Natural killer cell treated with Interleukin-12 subunit alpha and Interleukin-12 subunit beta and Interleukin-15 and Interleukin-18, amount 100 ng/mL, for 72 hours (primary cell): ENCODE measurements at places on chromosomes 1 and 21. TPM values are rescaled to one million over a fixed set of nuclear protein-coding genes. Genes with fewer than 3 reads are reported as not detected.

Gene NID1
- not detected for total RNA-seq

Gene MRAP
- total RNA-seq = not detected

Gene NR5A2
- total RNA-seq = 0.11 TPM

Gene PCSK9
- total RNA-seq = not detected

Gene OR10Z1
- total RNA-seq = not detected

Gene EFNA3
- not detected for total RNA-seq

Gene FCAMR
- total RNA-seq = not detected

Gene MSH4
- total RNA-seq = 1.1 TPM

Gene TTC39A
- total RNA-seq = 0.78 TPM

Gene NR1I3
- not detected for total RNA-seq

DNA sequence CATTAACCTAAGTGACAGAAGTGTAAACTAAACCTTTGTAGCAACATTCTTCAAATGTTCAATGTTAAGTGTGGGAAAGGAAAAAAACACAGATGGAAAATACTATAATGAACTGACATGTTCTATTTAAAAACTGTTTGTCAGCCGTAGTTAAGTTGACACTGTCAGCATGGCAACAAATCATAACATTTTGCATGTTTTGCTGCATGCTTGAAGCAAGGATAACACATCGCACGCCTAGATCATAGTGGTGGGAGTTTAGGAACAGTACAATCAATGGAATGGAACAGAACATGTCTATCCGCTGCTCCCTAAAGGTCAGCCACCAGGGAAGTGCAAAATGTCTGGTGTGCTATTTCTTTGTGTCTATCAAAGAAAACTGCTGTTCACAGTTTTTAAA is 62.5 kb upstream of the ESRRG start:
- no peak for DNase-seq

- DNase-seq = no peak
These were observed 47.8 kb downstream of the AK4 start for GRCh38 chr1:65195495-65196417.

- DNase-seq = no peak
These were observed 52.3 kb downstream of the GRIK1 start for GRCh38 chr21:29887313-29888009.

DNA sequence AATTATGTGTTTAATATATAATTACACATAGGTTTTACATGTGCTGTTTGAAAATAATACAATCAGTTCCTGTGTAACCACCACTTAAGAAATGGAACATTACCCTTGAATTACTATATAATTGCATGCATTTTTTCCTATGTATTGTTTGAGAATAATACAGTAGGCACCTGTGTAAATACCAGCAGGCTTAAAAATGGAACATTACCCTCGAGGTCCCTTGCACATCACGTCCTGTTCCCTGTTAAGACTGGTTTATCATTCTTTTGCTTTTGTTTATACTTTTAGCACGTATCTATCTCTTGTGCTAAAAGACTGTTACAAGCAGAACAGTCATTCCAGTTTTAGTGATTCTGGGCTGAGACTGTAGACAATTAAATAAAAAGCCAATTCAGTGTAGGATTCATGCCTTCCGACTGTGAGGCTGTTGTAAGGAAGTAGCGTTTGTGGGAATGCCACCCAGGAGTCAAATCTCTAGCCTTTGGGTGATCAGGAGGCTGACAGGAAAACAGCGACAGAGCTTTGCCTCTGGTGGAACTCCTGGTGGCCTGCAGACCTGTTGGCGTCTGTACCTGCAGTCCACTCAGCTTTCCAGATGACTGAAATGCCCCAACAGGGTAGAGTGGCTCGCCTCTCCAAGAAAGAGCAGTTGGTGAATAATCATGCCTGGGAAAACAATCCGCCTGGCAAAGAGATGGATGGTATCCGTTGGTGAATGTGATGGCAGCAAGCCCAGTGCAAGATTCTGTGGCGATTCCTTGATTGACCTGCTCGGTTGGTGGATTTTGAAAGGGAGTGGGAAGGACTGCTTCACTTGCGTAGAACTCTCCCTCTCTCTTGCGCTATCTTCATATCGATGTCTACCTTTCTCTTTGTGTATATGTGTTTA is 58.0 kb downstream of the DISC1 start:
- DNase-seq = no peak

DNA sequence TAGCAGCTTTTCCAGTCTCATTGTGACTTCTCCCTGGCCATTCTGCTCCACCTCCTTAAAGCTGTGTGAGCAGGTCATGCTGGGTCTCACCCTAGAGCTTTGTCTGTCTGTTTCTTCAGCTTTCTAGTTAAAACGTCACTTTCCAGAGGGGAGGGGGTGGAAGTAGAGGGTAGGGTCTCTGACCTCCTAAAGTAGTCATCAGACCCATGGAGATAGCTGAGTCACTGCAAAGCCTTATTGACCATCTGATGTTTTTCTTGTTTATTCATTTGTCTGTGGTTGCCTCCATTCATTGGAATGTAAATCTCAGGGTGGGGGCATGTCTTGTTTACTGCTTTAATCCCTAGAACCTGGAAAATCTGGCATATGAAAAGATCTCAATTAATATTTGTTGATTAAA is 52.7 kb downstream of the ELF3 start:
- DNase-seq = no peak

GRCh38 chr1:36253161-36253862 is 29.1 kb downstream of the THRAP3 start:
- no peak for DNase-seq

GRCh38 chr1:3566003-3566885 is 45.1 kb downstream of the MEGF6 start:
- DNase-seq = no peak

GRCh38 chr1:235767795-235768194 is 98.9 kb downstream of the LYST start:
- DNase-seq = no peak

- DNase-seq = no peak
These were observed 452 bp upstream of the EXOSC10 start for GRCh38 chr1:11100149-11100493.

GRCh38 chr1:62064829-62065407 is 129.7 kb upstream of the L1TD1 start:
- no peak for DNase-seq

DNA sequence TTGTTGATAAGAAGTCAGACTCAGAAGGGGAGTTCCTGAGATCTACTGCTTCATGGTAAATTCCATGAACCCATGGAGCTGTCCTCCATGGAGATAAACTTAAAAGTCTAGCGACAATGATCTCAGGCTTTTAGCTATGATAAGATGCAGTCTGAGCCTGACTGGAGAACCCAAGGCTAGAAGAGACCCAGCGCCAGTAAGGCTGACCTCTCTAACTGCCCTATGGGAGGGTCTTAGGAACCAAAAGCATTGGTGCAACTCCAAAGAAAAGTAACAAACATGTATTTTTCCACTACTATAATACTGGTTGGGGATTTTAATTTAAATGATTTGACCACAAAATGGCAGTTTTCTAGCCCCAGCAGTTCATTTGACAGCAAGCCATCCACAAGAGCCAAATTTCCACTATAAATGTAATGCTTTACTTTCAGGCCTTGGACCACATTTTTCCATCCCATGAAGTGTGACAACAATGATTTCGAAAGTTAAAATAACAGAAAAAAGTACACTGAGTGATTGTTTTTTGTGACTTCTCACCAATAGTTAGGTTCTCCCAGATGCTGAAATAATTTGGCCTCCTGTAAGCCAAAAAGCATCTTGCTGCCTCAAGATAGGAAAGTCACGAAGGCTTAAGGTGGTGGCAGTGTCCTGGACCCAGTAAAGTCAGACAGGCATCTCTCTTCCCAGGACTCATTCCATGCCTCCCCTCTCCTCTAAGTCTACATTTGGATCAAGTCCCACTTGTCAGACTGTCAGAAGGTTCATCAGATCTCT is 43.1 kb upstream of the EXOSC10 start:
- no peak for DNase-seq

- DNase-seq = no peak
These were observed 16.9 kb upstream of the SAMD11 start for GRCh38 chr1:906600-907420.

DNA sequence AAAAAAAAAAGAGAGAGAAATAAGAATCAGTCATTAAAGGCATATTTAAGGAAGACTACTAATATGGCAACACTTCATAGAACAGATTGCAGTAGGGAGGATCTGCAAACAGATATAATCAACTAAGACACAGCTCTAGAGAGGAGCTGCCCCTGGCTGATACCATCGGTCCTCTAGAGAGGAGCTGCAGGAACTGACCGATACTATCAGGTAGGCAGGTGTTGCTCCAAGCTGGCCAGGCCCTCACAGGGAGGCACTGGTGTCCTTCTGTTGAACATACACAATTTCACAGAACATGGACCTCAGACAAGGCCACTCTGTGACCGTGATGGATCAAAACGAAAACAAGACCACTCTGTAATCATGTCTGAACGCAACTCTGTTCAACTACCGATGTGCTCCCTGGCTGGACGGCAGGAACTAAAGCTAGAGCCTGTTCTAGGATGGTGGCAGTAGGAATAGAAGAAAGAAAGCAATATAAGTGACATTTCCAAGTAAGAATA is 15.5 kb downstream of the SMYD3 start:
- DNase-seq = no peak

GRCh38 chr1:18926315-18927081 is 24.1 kb upstream of the ALDH4A1 start:
- peak; percentile 94 for DNase-seq

- no peak for DNase-seq
These were observed 30.4 kb downstream of the KCNN3 start for GRCh38 chr1:154839691-154840090.

DNA sequence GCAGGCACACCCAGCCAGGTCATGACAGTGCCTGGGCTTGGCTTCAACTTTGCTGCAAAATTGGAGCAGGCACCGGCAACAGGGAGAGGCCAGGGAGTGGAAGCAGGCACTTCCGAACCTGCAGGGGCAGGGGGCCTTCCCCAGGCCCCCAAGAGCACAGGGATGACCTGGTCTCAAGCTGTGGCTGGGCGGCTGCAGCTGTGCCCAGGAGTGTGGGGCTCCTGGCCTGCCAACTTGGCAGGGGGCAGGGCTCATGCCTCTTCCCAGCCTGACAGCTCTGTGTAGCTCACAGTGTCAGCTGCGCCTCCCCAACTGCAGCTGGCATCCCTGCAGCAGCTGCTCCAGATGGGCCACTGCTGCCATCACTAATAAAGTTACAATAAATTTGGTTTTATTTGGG is 51.5 kb upstream of the SCYL3 start:
- DNase-seq = no peak

- no peak for DNase-seq
These were observed 4.1 kb upstream of the CACNA1E start for GRCh38 chr1:181479137-181479745.

DNA sequence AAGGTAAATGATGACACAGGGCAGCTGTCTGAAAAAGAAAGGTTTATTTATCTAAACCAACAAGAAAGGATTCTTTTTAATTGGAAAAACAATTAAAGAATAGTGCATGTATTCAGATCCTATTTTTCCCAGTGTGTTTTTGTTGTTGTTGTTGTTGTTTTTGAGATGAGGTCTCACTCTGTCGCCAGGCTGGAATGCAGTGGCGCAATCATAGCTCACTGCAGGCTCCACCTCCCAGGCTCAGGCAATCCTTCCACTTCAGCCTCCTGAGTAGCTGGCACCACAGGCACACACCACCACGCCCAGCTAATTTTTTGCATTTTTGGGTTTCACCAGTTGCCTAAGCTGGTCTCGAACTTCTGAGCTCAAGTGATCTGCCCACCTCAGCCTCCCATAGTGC is 22.1 kb downstream of the NEK2 start:
- no peak for DNase-seq

DNA sequence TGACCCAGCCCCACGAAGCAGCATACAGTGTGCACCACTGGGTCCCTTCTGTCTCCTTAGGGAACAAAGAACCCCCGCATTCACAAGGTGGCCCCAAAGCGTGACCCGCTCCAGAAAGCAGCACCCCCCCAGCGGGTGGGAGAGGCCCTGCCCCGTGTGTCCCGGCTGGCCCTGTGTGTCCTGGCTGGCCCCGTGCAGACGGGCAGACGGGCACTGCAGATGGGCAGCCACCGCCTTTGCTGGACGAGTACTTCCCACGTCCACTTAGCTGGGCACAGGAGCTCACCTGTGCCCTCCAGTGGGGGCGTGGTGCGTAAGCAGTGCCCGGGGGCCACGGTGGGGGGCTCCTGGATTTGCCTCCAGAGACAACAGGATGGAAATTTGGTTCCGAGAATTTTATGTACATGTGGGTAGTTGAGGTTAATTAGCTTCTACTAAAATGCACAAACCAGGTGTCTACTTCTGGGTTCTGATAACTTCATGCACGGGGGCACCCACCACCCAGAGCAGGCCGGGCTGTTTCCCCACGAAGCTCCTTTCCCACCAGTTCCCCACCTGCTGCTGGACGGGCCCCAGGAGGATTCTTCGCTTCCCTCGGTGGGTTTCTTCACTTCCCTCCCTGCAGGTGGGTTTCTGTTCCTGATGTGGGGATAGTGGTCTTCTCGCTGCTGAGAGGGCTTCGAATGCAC is 33.2 kb upstream of the SLC19A1 start:
- DNase-seq = no peak

- no peak for DNase-seq
These were observed 101.8 kb downstream of the RHOU start for GRCh38 chr1:228837032-228837431.

- no peak for DNase-seq
These were observed 366.7 kb downstream of the HHIPL2 start for GRCh38 chr1:222181191-222181590.

DNA sequence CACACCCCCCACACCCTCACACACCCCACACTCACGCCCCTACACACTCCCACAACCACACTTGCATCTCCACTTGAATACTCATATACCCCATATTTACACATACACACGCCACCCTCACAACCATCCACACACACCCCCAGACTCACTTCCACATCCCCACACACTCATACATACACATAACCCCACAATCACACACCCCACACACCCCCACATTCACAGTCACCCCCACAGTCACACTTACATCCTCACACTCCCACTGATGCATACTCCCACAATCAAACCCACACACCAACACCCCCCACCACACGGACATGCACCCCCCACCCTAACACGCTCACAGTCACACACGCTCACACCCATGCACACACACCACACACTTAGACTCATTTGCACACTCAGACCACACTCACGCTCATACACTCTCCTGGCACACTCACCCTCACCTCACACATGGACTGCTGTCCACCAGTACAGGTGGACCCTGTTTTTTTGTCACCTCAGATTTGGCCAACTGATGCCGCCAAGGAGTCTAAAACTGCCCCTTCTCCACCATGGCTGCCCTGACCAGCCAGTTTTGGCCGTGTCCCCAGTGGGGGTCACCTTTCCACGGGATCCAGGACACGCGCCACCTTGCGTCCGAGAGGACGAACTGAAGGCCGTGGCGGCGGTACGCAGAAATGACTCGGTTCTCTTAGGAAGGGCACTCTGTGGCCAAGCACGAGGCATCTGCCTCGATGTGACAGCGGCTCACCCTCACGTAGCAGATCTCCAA is 45.3 kb upstream of the EDN2 start:
- DNase-seq = no peak

DNA sequence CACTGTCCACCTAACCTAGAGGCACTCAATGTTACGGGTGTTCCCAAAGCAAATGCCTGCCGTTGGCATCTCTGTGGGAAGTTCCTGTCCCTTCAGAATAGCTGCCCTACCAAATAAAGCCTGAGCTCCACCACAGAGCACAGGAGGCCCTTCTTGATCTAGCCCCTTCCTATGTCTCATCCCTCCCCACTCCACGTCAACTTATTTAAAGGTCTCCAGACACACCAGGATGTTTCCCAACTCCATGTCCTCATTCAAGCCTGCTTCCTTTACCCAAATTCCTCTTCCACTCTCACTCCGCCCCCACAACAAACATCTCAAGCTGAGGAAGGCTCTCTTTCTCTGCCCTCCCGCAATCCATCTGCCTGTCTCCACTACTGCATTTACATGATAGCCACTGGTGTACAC is 87.7 kb downstream of the TGFBR3 start:
- no peak for DNase-seq
